Activated CD4-positive, alpha-beta T cell treated with anti-CD3 and anti-CD28 coated beads, Interleukin-2, amount 50 U/mL, for 24 hours (primary cell): ENCODE measurements at places on chromosomes 4 and X.

- no peak for DNase-seq
Observed at GRCh38 chr4:158428242-158428641, 93.4 kb upstream of the RXFP1 start.

DNA sequence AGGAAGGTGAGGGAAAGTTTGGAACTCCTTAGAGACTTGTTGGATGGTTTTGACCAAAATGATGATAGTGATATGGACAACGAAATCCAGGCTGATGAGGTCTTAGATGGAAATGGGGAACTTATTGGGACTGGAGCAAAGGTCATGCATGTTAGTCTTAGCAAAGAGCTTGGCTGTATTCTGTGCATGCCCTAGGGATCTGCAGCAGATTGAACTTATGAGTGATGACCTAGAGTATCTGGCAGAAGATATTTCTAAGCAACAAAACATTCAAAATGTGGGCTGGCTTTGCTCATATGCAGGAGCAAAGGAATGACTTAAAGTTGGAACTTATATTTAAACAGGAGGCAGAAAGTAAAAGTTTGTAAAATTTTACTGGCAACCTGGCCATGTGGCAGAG is 489.3 kb upstream of the DIPK2B start:
- DNase-seq = no peak

- DNase-seq = no peak
Observed at GRCh38 chr4:165489786-165490185, 111.0 kb downstream of the CPE start.

GRCh38 chr4:186852964-186853391 is 129.3 kb upstream of the FAT1 start:
- no peak for DNase-seq

DNA sequence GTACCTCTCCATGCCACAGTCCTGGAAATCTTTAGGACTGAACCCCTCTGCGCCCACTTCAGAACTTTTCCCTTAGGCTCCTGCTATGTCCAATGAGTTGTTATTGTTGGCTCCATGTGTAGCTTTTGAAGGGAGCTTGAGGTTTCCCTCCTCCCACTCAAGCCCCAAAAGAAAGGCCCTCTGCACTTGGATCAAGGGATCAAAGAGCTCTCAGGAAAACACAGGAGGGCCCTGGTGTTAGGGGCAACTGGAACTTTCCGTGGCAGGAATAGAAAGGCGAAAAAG is 135.0 kb downstream of the RASL11B start:
- no peak for DNase-seq

DNA sequence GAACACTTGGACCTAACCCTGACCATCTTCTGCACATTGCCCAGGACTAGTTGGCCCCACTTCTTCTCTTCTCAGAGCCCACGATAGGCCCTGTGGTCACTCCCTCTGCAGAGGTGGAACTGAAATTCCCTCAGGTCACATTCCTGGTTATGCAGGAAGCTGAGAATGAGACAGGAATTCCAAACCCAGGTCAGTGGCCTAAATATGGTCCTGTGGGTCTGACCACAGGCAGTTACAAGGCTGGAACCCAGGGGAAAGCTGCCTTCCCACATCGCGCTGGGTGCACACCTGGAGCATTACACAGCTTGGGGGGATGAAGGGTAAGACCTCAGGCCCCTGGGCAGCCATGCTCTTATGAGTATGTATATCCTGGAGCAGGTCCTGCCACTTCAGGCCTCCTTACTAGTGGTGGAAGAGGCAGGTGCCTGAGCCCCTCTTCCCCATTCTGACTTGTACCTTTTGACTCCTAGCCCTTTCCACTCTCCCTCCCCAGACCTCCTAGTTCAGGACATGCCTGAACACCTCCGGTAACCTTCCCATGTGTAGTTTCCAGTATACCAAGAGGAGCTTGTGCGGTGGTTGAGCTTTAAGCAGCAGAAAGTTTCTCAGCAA is 173.5 kb downstream of the ASMT start:
- DNase-seq = no peak

GRCh38 chrX:118346258-118347094 is 570 bp downstream of the WDR44 start:
- DNase-seq = peak; percentile 18

DNA sequence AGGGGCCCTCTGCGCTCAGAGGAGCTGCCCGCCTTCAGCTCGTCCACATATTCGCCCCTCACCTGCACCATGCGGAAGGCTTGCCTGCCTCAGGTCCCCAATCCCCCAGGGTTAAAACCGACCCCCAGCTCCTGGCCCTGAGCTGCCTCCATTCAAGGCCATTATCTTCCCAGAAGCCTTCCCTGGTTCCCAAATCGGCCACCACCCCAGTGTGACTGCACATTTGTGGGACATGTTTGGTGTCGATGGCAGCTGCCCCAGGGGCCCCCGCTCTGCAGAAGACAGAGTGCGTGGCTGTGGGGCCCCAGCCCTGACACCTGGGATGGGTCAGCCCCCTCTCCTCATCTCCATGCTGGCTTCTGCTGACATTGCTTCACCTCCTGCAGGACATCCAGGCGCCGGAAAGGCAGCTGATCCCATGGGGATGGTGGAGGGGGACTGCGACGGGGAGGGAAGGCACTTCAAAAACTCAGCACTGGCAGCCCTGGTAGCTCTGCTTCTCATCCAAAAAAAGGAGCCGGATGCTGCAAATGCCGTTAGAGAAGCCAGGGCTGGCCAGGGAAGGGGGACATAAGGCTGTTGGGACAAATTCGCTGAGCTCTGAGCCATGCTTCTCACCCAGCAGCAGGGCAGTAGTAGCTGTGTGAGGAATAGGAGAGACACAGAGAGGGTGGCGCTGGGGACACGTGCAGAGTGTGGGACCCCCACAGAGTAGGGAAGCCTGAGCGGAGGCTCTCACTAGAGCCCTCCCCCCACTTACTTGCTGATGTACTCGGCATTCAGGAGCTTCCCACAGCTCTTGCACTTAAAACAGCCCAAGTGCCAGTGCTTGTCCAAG is 78.5 kb downstream of the ABLIM2 start:
- DNase-seq = no peak

- DNase-seq = no peak
Observed at GRCh38 chr4:13471400-13471799, 12.7 kb downstream of the RAB28 start.

DNA sequence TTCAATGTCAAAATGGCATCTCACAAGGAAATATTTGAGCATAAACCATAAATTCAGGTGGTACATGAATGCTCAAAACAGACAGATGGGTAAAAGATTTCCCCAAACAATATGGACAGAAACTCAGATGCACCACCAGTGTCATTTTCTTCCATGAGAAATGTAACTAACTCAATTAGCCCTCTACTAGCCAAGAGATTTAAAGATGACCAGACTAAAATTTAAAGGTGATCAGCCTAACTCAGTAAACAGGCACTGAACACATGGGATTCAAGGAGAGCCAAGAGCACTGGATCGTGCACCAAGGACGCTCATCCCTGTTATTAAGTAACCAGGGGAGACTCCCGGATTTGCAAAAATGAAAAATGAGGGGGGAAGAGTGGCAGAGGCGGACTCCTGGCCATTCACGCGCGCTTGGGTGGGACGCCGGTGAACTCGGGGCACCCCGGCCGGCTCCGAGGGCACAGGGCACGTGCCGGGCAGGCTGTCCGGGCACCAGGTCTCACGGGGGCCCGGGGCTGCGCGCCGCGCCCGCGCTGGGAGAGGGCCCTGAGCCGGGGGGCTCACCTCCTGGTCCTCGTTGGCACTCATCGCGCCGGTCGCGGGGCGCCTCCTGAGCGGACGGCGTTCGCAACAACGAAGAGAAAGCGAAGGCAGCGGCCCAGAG is 490 bp downstream of the RWDD4 start:
- DNase-seq = peak; percentile 10
